Aorta (tissue), 5 donors: ENCODE measurements at places on chromosomes 12 and 14. TPM values are rescaled to one million over a fixed set of nuclear protein-coding genes. Genes with fewer than 3 reads are reported as not detected.

RTL1 gene
- polyA plus RNA-seq = not detected

CHGA gene
- 4.8 TPM for polyA plus RNA-seq

KLRK1 gene
- 0.59 TPM for polyA plus RNA-seq

DHRS4L2 gene
- 22.2 TPM for polyA plus RNA-seq

MMP17 gene
- 5.4 TPM for polyA plus RNA-seq

CELA1 gene
- not detected for polyA plus RNA-seq

ARHGEF40 gene
- 24.3 TPM for polyA plus RNA-seq

ARHGAP9 gene
- 5.5 TPM for polyA plus RNA-seq

MORN3 gene
- 1.4 TPM for polyA plus RNA-seq

ESR2 gene
- not detected for polyA plus RNA-seq

PDZRN4 gene
- polyA plus RNA-seq = 1.8 TPM

BATF gene
- 8.0 TPM for polyA plus RNA-seq

PALS1 gene
- 7.4 TPM for polyA plus RNA-seq

TRPV4 gene
- polyA plus RNA-seq = 0.08 TPM

VASH1 gene
- polyA plus RNA-seq = 26.9 TPM

NANOG gene
- not detected for polyA plus RNA-seq

OTX2 gene
- not detected for polyA plus RNA-seq
